Foreskin melanocyte (primary cell): ENCODE measurements at places on chromosomes 7 and 10.

- no peak for DNase-seq
Observed at GRCh38 chr7:66957595-66958290, 36.7 kb downstream of the TMEM248 start.

- DNase-seq: no peak
Observed at GRCh38 chr10:33133557-33133956, 175.5 kb upstream of the ITGB1 start.

DNA sequence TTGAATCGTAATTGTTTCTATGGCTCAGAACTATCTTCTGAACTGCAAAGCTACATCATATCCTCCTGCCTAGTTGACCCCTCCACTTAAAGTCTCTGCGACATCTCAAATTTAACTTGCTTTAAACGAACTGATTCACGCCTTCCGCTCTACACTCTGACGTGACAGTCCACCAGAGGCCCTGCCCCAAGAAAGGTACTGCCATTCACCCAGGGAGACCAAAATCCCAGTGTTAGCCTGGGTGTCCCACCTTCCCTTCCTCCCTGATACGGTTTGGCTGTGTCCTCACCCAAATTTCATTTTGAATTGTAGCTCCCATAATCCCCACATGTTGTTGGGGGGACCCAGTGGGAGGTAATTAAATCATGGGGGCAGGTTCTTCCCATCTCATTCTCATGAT is 90.8 kb downstream of the CPXM2 start:
- no peak for DNase-seq

DNA sequence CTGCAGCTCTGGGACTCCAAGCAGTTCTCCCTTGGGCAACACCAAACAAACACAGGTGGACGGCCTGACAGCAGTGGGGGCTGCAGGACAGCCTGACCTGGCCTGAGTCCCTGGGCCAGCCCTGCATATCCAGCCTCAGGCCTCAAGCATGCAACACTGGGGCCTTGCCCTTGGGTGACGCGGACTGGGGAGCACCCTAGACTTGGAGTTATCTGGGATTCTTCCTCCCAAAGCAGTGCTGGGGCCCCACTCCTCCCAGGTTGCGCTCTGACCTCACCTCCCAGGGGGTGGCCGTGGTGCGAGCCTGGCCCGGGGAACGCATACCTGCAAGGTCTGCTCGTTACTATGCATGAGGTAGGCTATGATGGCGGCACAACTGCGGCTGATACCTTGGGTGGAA is 6.2 kb upstream of the TMEM120A start:
- DNase-seq: no peak

DNA sequence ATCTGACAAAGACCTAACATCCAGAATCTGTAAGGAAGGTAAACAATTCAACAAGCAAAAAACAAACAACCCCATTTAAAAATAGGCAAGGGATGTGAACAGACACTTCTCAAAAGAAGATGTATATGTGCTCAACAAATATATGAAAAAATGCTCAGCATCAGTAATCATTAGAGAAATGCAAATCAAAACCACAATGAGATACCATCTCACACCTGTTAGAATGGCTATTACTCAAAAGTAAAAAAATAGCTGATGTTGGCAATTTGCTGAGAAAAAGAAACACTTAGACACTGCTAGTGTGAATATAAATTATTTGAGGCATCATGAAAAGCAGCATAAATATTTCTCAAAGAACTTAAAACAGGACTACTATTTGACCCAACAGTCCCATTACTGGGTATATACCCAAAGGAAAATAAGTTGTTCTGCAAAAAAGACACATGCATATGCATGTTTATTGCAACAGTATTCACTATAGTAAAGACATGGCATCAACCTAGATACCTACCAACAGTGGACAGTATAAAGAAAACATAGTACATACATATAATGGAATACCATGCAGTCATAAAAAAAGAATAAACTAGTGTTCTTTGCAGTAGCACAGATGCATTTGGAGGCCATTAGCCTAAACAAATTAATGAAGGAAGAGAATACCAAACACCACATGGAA is 980.1 kb downstream of the KCNMA1 start:
- DNase-seq: no peak

GRCh38 chr7:103857435-103857834 is 132.0 kb downstream of the RELN start:
- no peak for DNase-seq

DNA sequence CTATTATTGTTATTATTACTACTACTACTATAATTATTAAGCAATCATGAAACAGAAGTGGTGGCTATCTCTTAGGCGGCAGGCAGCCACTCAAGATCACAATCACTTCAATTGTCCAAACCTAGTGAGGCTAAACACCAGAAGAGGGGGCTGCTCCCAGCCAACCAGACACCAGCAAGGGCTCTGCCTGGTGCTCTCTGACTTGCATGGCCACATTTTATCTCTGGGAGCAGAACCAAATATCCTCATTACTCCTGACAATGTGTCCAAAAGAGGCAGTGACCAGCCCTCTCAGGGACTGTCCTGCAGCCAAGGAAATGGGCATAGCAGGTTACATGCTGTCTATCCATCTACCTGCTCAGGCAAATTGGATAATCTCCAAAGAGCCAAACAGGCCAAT is 187.4 kb upstream of the PDE1C start:
- DNase-seq: no peak

- DNase-seq: no peak
Observed at GRCh38 chr10:77037735-77038403, 599.7 kb downstream of the KCNMA1 start.

DNA sequence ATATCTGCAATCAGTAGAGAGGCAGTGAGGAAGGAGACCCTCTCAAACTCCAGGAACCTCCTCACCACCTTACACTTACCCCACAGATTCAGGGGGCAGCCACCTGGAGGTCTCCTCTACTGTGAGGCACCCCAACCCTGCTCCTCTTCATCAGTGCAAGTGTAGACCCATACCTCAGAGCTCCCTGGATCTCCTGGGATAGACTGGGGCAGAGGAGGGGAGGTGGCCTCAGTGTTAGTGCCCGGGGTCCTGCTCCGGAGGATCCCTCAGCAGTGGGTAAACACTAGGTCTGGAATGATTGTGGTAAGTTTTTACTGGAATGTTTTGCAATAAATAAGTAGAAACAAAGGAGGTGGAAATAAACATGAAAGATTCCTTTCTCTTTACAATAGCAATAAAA is 31.1 kb downstream of the ANTXRL start:
- DNase-seq: no peak

GRCh38 chr7:111654343-111654742 is 92.1 kb upstream of the IMMP2L start:
- no peak for DNase-seq
